Stimulated activated CD8-positive, alpha-beta memory T cell treated with anti-CD3 and anti-CD28 coated beads, Interleukin-7, amount 100 ng/mL, for 4 hours (primary cell): ENCODE measurements at places on chromosomes 12 and 14.

DNA sequence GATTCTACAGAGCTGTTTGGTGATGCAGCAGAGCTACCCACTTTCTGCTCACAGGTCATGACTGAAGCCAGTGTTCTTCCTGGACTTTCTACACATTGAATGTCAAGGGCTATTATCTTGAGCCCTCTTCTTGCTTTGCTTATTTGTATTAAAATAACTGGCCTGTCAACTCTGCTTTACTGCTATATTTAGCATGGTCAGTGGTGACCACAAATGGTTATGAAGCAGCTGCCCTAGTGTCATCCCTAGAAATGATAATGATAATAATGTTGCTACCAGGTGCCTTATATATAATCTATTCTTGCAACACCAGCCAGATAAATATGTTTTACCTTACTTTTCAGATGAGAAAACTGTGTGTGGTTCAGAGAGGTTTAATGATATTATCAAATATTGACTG, 2.6 kb upstream of the LRRC10 start:
- no peak for DNase-seq

GRCh38 chr12:22332202-22332601, 2.3 kb downstream of the ST8SIA1 start:
- DNase-seq, result no peak

- DNase-seq, result no peak
These were observed 117.3 kb upstream of the CAND1 start for GRCh38 chr12:67151886-67152285.

DNA sequence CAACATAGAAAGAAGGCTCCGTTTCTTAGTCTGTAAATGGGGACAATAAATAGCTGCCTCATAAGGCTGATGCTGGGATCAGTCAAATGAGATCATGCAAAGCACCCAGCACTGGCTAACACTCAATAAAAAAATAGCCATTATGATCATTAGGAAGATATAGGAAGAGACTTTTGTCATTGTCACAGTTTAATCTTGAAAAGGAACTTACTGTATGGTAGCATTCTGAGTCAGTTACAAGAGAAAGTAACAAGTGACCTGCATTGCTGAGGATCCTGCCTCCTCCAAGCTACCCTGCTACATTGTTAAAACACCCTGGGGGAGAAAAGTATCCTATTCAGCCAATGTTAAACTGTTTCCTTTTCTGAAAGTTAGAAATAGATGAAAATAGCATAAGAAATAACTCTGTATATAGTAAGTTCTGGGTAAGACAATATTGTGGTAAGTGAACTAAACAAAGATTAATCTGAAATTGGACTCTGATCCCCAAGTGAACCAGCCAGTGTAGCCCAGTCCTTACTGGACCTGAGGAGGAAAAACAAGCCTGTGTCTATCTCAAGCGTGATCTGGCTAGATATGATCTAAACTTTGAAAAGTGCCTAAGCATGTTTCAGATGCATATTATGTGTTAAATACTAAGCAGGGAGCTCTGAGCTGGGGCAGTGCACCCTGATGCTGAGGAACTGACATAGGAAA, 3.6 kb upstream of the NUDT4 start:
- DNase-seq, result no peak

GRCh38 chr12:123286652-123287373, 15.2 kb upstream of the CDK2AP1 start:
- DNase-seq, result no peak

GRCh38 chr12:109258201-109258600, 50.9 kb downstream of the FOXN4 start:
- DNase-seq, result no peak

DNA sequence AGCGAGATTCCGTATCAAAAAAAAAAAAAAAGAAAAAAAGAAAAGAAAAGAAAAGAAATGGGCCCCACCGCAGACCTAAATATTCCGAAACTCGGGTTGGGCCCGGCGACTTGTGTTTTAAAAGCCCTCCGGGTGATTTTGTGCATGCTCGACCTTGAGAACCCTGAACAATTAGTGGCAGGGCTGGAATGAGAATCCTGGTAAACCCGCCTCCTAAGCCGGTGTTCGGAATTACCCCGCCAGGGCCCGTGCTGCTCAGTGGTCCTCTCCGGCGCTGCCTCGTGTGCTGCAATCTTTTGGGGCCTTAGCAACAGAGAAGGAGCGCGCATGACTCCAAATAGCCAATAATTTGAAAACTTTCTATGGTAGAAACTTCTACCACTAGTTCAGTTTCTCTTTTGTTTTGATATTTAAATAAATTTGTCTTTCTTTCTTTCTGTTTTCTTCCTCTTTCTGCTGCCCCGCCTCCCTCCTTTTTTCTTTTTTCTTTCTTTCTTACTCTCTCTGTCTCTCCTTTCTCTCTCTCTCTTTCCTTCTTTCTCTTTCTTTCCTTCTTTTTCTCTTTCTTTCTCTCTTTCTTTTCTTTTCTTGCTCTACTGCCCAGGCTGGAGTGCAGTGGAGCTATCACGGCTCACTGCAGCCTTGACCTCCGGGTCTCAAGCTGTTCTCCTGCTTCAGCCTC, 1.5 kb upstream of the GALNT6 start:
- no peak for DNase-seq

DNA sequence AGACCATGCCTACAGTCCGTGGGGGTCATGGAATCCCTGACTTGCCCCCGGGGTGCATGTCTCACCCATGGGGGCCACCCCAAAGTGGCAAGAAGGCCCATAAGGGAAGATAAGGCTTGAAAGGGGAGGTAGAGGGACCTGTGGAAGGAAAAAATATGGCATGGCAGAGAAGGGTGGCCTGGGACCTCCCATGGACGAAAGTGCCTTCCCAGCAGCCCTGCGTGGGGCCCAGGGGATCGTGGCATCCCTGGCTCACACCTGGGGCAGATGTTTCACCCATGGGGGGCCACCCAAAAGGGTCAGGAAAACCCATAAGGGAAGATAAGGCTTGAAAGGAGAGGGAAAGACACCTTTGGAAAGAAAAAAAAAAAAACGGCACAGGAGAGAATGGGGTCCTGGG, 264.6 kb downstream of the ALG10 start:
- no peak for DNase-seq

- no peak for DNase-seq
These were observed 149.2 kb downstream of the PHLDA1 start for GRCh38 chr12:75882421-75882820.

- no peak for DNase-seq
These were observed 660.4 kb upstream of the TMEM132C start for GRCh38 chr12:127606476-127607015.

DNA sequence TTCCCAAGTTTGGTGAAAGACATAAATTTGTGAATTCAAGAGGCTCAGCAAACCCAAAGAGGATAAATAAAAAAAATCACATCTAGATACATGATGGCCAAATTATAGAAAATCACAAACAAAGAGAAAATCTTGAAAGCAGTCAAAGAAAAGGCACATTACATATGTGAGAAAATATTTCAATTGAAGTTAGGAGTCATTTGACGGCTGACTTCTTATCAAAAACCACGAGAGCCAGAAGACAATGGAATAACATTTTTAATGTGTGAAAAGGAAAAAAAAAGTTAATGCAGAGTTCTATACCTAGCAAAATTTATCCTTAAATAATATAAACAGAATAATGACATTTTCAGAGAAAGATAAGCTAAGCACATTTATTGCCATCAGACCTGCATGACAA, 307.0 kb downstream of the C12orf75 start:
- DNase-seq, result no peak

GRCh38 chr14:96102081-96102856, 63.1 kb downstream of the C14orf132 start:
- DNase-seq, result no peak

DNA sequence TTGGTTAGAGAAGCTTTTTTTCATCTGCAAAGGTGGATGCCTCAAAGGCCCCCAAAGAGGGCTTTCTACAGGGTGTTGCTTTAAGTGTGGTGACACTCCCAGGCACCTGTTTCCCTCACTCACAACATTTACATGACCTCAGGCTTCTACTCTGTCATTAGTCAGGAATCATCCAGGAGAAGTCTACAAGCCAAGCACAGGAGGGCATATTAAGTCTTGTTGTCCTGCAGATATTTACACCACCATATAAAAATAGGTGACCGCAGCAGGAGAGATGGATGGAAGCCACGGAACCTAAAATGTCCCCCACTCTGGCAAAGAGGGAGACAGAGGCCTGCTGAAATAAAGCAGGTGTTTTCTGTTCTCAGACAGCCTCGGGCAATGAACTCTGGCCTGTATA, 7.5 kb upstream of the DPF3 start:
- no peak for DNase-seq

- DNase-seq, result no peak
These were observed 189.2 kb upstream of the RASSF8 start for GRCh38 chr12:25769082-25769945.

GRCh38 chr12:54376596-54376995, 7.9 kb downstream of the ZNF385A start:
- no peak for DNase-seq

- DNase-seq, result no peak
These were observed 114.0 kb downstream of the BEGAIN start for GRCh38 chr14:100473249-100473648.
